ENCODE measurements at places on chromosomes 2 and 18.

DNA sequence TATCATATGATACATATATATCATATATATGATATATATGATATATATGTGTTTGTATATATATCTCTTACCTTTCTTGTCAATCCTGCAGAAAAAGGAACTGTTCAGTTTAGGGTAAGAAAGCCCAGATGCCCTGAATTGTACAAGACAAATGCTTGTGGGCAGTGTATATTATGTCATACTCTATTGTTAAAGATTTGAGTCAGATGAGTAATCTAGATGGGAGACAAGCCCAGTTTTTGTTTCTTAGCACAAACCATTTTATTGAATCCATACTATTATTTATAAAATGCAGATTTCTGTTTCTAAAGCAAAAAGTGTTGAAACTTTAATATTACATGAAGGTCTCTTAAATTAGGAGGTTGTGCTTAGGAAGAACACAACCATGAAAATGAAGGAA lies 90.6 kb downstream of the VRK2 start:
- no peak for DNase-seq

GRCh38 chr2:39541011-39541930 lies 104.2 kb upstream of the MAP4K3 start:
- DNase-seq, result no peak

DNA sequence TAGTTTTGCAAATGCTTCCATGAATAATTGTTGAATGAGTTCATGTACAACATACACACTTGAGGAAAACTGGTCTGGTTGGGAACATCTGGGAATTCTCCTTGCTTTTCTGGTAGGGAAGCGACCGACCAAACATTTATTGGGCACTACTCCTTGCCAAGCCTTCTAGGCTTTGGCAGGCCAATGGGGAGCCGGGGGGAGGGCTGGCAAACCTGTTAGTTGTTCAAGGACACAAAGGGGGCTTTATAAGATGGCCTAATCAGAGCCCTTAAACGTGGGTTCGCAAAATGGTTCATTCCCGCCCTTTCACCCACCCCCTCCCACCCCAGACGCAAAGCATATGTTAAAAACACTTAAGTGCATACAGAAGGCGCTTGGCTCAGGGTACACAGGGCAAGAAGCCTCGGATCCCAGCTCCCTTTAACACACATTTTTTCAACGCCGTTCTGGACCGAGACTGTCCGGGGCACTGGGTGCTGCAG lies 844 bp upstream of the VSNL1 start:
- DNase-seq, result no peak

DNA sequence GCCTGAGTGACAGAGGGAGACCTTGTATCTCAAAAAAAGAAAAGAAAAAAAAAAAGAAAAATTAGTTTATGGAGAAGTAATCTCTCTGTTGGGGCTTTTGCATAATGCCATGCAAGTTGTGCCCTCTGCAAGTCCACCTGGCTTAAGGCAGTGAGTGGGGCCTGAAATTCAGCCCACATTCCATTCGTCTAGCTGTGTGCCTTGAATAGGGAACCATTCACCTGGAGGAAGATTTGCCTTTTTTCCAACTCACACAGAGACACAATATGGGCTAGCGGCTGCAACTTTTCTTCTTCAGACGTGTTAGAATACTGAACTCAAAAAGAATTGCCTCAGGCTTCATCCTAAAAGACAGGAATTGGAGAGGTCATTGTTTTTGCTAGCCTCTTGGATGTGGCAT lies 160.0 kb upstream of the STON1 start:
- DNase-seq, result no peak

DNA sequence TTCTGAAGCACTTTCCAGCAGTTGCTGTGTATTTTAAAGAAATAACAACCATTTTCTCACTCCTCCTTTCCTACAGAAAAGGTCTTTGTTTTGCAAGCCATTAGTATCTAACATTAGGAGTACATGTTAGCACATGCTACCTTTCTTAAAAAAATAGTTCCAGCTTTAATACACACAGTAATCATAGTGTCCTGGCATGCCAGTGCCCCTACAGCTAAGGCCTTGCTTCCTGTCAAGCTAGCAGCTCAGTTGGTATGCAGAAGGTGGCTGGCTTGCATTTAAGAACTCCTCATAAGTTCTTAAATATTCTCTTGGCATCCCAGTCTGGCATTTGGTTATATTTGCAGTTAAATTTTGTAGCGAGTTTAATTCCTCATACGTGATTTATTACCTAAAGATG lies 141.3 kb upstream of the IL1R2 start:
- DNase-seq, result no peak

GRCh38 chr18:32769586-32770053 lies 3.2 kb downstream of the KLHL14 start:
- no peak for DNase-seq

DNA sequence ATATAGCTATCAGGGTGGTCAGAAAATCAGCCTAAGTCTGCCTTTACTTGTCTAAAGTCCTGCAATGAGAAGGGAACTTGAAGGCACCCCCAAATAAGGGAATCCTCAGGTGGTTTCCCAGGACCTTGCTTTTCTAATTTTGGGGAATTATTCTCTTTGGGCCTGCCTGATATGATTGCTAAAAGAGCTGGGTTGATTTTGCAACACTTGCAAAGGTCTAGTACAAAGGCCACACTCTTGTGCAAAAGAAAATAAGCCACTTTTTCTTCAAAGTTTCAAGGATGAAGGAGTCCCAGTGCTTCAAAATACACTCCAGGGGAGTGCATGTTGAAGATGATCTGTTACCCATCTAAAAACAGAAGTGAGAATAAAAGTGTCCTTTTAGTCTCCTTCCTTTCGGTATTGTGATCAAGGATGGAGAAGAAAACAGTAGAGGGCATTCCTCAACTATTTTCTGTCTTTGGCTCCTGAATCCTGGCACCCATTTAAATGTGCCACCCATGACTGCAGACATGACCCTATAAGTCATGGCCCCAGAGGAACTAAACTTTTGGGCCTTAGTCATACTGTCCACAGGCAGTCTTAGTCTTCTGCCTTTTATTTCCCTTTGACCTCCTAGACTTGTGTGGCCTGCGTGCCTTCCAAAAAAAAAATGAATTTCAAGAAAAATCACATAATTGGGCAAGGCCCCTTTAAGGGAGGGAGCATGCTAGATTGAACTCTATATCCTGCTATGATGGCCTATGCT lies 5.1 kb downstream of the SULT1C3 start:
- DNase-seq, result no peak

GRCh38 chr2:202636213-202636513 lies 1.4 kb downstream of the FAM117B start:
- no peak for DNase-seq

DNA sequence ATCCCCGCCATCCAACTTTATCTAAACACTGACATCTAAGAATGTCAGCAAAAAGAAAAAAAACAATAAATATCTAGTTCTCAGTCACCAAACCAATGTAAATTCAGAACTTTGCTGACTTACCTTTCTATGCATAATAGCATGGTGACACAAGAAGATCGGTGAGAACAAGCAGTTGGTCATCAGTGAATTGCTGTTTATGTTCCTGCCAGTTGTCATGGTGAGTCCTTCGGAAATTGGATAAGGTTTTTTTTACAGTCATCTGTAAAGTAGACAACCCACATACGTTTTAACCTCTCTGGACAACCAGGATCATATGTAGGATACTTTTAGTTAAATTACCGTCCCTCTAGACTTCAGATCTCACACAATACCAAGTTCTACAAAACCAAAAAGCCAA lies 6.2 kb upstream of the GPR75 start:
- no peak for DNase-seq

DNA sequence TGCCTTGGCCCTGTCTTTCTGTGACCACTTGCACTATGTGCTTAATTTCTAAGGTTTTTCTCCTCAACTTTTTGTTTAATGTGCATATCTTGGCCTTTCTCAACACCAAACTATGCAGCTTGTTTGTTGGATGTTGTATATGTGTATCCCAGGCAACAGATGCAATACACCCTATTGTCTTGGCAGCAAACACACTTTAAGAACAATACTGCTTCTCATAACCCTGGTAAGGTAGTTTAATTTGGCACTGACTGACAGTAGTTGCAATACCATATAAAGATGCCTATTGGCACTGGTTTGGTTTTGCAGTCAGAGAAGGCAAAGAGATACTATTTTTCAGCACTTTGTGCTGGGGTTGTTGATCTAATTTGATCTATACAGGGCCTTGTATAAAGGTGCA lies 360.7 kb upstream of the CWC22 start:
- no peak for DNase-seq

- DNase-seq, result no peak
Measured at GRCh38 chr18:49055754-49056172, 105.0 kb upstream of the SMAD7 start.

DNA sequence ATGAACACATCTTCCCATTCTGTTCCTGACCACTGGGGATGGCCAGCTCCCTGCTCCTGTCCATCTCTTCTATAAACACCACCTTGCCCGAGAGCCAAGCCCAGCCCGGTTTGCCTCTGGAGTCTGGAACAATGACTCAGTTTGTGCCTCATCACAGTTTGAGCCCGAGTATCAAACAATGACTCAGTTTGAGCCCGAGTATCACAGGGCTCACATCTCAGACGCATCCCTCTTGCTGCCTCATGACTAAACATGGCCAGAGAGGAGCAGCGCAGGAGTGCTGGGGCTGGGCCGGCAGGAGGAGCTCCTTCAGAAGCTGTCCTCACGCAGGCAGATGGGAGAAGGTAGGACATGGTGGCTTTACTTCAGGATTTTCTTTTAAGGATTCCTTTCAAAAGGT lies 68.7 kb downstream of the PXDN start:
- DNase-seq, result no peak

GRCh38 chr18:63859781-63860475 lies 27.6 kb upstream of the SERPINB2 start:
- no peak for DNase-seq

- DNase-seq, result no peak
Measured at GRCh38 chr18:55509631-55510324, 78.2 kb downstream of the TCF4 start.

DNA sequence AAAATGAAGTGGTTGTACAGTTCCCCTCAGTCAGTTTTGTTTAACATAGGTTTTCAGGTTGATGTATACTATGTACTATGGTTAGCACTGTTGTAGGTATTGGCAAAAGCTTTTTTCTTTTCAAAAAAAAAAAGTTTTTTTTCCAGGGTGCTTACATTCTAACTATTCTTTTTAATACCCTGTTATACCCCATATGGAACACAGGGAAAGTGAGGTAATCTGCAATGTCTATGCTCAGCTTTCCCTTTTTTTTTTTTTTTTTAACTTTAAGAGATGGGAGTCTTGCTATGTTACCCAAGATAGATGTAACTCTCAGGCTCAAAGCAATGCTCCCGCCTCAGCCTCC lies 590 bp upstream of the CCDC138 start:
- no peak for DNase-seq

DNA sequence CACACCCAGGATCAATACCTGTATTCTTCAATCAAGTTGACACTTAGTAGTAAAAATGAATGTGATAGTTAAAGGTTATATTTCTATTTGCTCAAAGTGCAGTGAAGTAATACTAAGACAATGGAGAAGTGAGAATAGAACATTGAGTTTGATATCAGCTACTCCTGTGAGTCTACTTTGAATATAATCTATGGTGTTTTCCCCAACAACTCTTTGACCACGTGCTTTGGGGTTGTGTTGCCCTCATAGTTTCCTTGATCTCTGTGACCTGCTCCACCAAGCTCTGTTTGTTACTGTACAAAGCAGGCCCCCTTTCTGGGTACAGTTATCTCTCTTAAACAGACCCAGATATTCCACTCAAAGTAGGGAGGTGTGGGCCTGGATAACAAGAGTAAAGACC lies 222.9 kb downstream of the GALR1 start:
- no peak for DNase-seq

- DNase-seq, result no peak
Measured at GRCh38 chr18:57014772-57015413, 132.0 kb upstream of the BOD1L2 start.

DNA sequence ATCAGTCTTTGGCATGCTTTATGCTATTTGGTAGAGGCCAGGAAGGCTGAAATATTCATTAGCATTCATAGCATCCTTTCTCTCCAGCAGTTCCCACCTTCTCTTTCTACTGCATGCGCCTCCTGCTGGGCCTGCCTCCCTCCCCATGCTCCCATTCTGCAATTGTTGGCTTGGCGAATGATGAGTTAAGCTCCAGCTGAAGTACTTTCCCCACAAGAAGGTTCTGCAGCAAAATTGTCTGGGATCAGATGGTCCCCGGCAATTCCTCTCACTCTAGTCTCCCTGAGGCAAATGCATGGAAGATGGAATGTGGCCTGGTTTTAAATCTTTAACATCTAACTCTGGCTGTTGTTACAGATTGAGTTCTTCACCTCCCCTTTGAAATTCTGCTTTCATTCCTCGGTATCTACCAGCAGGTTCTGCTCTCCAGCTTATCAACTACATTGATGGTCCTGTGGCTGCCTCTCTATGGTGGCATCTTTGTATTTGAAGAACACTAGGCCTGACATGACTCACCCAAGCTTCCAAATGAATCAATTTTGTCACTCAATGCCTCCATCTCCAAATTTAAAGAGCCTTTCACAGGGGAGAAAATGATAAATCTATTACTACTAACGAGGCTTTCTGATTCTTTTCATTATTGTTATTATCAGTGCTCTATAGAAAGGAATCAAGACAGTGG lies 55.9 kb downstream of the KCTD18 start:
- no peak for DNase-seq

DNA sequence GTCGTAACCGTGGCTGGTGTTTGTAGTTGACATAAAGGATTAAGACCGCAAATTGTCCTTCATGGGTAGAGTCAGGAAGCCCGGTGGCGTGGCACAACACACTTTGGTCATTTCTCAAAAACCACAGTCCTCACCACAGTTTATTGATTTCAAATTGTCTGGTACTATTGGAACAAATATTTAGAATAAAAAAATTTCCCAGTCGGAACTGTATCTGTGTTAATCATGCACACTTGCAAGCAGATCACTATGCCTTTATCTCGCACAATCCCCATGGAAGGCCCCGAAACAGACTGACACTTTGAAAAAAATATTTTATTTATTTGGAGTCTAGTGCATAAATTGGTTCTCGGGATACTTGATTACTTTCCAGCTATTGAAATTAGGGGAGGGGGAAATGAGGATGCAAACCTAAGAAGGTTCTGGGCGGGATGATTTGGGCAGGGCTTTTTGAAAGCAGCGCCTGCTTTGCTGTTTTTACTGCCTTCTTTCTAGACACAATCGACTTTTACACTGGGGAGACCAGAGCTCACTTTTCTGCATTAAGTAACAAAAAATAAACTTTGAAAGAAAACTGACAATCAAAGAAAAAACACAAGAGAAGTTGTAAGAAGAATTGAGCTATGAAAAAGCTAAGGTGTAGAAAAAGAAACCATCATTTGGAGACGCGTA lies 15.4 kb upstream of the HOXD1 start:
- no peak for DNase-seq

DNA sequence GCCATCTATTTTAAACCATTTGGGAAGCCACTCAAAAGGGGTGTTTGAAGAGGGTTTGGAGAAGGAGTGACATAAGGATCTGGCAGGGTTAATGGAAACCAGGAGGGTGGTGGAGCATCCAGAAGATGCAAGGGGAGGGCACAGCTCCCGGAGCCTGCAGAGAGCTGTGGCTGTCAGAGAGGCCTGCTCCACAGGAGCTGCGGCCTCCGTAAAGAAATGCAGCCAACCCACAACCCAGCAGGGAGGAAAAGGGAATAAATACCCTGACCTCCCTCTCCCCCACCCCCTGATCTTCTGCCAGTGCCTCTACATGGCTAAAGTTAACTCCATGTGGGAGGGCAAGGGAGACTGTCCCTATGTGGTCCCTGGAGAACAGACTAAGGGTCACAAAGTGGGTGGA lies 567.1 kb upstream of the POU3F3 start:
- no peak for DNase-seq

GRCh38 chr18:12254136-12254819 lies at the start of gene CIDEA:
Gene CIDEA, plus strand, starts transcription at chr18:12254361. Its CDS starts 23 bp downstream, at chr18:12254384.
- DNase-seq, result no peak
